Glomerular endothelial cell (primary cell): ENCODE measurements at places on chromosomes 5 and 9. TPM values are rescaled to one million over a fixed set of nuclear protein-coding genes. Genes with fewer than 3 reads are reported as not detected.

Gene IL13
- not detected in 2 replicates for total RNA-seq

Gene GFI1B
- not detected in 2 replicates for total RNA-seq

Gene IFNK
- total RNA-seq: not detected in 2 replicates

Gene FOXD4L6
- not detected in 2 replicates for total RNA-seq

Gene FOXD4L5
- not detected in 2 replicates for total RNA-seq

Gene CBY3
- 3.0 TPM in 1 of 2 replicates, not detected in the other for total RNA-seq

Gene RANBP3L
- total RNA-seq: not detected in 2 replicates

Gene PCDHB6
- total RNA-seq: 0.05 and 0.06 TPM in 2 replicates

Gene SPINK6
- total RNA-seq: not detected in 2 replicates

Gene SPAAR
- 8.1 and 16.3 TPM in 2 replicates for total RNA-seq

Gene SAXO1
- total RNA-seq: not detected in 2 replicates

DNA sequence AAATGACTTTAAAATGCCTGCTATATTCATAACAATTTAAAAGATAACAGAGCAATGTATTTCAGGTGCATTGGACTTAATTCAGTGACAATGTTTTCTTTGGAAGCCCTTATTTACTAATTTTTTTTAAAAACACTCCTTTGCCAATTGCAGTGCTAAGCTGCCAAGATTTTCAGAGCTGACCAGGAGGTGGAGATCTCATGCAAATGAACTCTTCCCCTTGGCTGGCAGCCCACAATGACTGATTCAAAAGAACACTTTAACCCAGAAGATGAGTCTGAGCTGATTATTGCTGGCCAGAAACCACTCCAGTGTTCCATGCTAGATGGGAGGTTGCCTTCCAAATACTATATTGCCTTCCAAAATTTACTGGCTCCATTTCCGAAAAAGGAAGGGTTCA, 128.3 kb upstream of the CCNH start:
- DNase-seq: no peak

GRCh38 chr5:181149355-181149754, 2.0 kb downstream of the OR2V2 start:
- DNase-seq: no peak

DNA sequence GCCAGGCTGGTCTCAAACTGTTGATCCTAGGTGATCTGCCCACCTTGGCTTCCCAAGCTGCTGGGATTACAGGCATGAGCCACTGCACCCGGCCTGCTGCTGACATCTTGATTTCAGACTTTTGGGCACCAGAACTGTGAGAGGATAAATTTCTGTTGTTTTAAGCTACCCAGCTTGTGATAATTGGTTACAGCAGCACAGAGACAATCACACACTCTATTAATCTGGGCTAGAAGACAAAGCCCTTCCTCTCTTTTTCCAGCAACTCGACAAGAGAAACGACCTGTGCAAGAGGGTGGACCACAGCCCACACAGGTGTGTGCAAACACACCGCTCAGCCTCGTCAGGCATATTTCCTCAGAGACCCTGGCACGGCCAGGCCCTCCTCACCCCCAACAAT, 4.5 kb downstream of the ANKRD55 start:
- DNase-seq: no peak

- no peak for DNase-seq
Measured at GRCh38 chr9:77224746-77225312, 47.5 kb downstream of the VPS13A start.

DNA sequence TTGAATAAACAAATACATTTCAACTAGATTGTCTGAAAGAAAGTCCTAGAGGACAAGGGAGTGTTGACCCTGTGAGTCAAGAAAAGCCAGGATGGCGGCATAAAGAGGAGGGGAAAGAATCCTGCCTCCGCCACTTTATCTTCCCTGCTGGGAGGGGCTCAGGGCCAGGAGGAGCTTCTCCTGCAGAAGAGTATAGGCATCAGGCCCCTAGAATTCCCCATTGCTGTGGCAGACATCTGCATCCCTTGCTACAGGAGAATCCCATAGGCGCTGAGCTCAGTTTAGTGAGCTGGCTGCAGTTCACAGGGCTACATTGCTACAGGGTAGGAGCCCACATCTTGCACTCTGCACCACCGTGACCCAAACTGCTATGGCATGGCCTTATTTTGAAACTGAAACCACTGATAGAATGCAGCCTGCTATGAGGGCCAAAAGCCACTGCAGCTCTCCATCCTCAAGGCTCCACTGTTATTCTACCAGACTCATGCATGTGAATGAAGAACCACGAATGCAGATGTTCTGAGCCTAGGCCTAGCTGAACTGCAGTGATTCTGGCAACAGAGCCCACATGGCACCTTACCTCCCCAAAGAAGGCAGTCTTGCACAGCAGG, 941.4 kb upstream of the CTNND2 start:
- no peak for DNase-seq

- no peak for DNase-seq
Measured at GRCh38 chr9:26637101-26637500, 255.5 kb downstream of the CAAP1 start.

DNA sequence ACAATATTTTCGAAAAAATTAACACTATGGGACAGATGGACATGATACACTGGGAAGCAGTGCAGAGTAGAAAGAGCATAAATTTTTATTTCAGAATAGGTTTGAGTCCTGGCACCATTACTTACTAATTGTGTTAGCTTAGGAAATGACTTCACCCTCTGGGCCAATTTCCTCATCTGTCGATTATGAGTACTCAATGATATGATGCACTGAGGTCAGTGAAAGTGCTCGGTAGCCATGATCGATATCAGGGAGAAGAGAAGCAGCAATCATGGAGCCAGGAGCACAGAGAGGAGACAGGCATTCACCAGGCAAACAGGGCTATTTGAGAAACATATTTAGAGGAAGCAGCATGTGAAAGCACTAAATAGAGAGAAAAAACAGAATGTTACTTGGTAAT, 29.4 kb downstream of the NR6A1 start:
- no peak for DNase-seq

- peak; percentile 23 for DNase-seq
Measured at GRCh38 chr9:109574061-109574882, 76.2 kb upstream of the PTPN3 start.

DNA sequence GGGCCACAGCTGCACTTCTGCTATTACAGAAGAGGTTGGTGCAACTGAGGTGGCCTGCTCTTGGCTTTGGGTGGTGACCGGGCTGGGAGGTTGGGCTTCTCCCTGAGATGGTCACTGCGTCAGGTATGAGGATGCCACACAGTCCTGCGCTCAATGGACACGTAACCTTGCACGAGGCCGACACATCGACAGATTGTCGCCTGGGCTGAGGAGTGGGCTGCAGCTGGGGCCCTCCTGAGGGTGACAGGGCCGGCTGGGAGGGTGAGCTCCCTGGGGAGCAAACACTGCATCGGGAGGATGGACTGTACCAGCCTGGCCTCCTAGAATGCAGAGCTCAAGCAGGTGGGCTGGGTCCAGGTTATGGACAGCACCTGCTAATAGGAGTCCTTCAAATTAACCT, 261.1 kb upstream of the ADAMTS16 start:
- DNase-seq: no peak

GRCh38 chr9:124392871-124393460, 22.3 kb downstream of the PSMB7 start:
- peak; percentile 62 for DNase-seq

GRCh38 chr9:109974143-109974917, 194.3 kb downstream of the PALM2AKAP2 start:
- no peak for DNase-seq

DNA sequence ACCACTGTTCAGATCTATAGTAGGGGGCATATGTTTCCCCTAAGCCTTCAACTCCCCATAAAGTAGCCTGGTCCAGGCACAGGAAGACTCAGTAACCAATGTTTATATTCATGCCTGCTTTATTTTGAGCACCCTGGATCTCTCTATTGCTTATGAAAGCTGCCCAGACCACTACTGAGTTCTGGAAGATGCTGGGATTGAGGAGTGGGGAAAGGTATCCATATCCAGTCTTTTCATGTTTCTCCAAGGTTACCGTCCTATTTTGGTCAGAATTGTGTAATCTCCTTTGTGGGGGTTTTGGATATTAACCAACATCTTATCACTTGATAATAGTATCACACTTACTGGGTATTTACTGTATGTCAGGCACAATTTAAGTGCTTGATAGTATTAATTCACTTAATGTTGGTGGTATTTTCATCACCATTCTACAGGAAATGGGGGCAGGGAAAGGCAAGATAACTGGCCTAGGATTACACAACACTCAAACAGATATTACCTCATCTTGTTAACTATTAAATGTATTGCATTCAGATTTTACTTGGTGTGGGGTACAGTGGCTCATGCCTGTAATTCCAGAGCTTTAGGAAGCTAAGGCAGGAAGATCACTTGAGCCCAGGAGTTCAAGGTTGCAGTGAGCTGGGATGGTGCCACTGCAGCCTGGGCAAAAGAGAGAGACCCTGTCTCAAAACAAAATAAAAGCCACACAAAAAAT, 36.3 kb downstream of the RUSC2 start:
- DNase-seq: no peak

DNA sequence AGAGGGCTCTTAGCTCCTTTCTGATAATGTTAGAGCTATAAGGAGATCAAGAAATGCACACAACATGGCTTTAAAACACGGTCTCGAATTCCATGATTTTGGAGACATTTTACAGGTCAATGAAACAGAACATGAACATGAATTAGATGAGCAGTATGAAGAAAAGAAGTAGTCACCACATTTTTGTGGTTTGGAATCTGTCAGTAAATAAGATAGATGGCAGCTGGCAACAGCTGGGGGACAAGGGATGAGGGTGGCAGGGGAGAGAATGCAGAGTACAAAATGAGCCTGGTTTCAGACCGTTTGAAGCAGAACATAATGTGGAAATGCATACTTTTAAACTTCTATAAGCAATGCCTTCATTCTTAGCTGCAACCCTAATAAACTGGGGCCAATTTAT, 107.1 kb downstream of the OXCT1 start:
- no peak for DNase-seq

GRCh38 chr5:171312129-171312974, 3.3 kb downstream of the TLX3 start:
- DNase-seq: no peak

GRCh38 chr5:148457183-148457620, 73.4 kb downstream of the FBXO38 start:
- no peak for DNase-seq

- no peak for DNase-seq
Measured at GRCh38 chr9:98714833-98715232, 6.1 kb upstream of the GABBR2 start.

- no peak for DNase-seq
Measured at GRCh38 chr9:105457560-105458294, 9.9 kb downstream of the FSD1L start.

DNA sequence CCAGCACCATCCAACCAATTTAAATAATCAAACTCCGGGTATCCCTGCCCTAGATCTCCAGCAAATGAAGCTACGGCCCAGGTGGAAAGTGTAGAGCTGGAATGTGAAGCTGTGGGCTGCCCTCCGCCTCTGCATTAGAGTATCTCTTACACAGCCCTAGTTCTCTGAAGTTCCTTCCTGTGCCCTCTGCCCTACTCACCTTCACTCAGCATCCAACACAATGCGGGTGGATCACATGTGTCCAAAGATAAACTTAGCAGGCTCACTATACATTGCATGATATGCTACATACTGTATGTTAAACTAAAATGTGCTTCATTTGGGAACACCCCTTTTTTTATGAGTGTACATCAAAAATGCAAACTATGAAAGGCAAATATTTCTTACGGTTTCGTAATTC, 70.0 kb upstream of the RAD23B start:
- DNase-seq: no peak

GRCh38 chr9:129900263-129901027, 65.2 kb downstream of the USP20 start:
- DNase-seq: no peak
